ENCODE measurements at places on chromosomes 5 and 9.

- no peak overlapping the region for H3K4me3 ChIP-seq
- H3K27me3 ChIP-seq: peaks cover 73% of the 10 kb centered on the region
- H3K4me1 ChIP-seq: no peaks in the 10 kb centered on the region
- no peak for DNase-seq
Measured at GRCh38 chr5:82097-82496, 9.9 kb upstream of the PLEKHG4B start.

- H3K4me1 ChIP-seq: no peaks in the 10 kb centered on the region
- no peak overlapping the region for H3K4me3 ChIP-seq
- no peaks in the 10 kb centered on the region for H3K36me3 ChIP-seq
- no peaks in the 10 kb centered on the region for H3K27me3 ChIP-seq
Measured at GRCh38 chr5:147340941-147341340, 106.1 kb downstream of the STK32A start.

DNA sequence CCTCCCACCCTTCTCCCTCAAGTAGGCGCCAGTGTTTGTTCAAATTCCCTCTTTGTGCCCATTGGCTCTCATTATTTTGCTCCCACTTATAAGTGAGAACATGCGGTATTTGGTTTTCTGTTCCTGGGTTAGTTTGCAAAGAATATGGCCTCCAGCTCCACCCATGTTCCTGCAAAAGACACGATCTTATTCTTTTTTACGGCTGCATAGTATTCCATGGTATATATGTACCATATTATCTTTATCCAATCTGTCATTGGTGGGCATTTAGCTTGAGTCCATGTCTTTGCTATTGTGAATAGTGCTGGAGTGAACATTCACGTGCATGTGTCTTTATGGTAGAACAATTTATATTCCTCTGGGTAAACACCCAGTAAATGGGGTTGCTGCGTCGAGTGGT, 63.0 kb upstream of the OTULINL start:
- H3K4me3 ChIP-seq: no peak overlapping the region
- no peaks in the 10 kb centered on the region for H3K36me3 ChIP-seq
- H3K27ac ChIP-seq: no peak overlapping the region
- DNase-seq: no peak
- H3K4me1 ChIP-seq: no peaks in the 10 kb centered on the region
- H3K27me3 ChIP-seq: no peaks in the 10 kb centered on the region

- no peak overlapping the region for H3K4me3 ChIP-seq
- no peak for DNase-seq
- H3K27me3 ChIP-seq: no peaks in the 10 kb centered on the region
- no peaks in the 10 kb centered on the region for H3K36me3 ChIP-seq
- no peaks in the 10 kb centered on the region for H3K4me1 ChIP-seq
- no peak overlapping the region for H3K27ac ChIP-seq
Measured at GRCh38 chr5:98641671-98642070, 131.8 kb upstream of the RGMB start.

DNA sequence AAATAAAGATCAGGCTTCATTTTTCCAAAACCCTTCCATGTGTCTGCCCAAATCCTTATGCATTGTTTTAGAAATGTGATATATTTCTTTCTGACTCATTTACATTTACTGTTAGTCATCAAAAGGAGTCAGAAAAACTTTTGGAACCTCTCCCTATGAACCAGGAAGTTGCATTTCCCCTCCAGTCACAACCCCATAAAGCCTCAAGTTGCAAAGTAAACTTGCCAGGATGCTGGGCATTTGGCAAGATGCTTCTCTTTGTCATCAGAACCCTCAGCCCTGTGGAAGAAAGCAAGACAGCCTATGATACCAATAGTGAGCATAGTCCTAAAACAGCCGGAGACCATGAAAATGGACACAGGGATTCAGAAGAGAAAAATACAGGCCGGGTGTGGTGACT, 84.2 kb downstream of the MUSK start:
- peak overlapping the region; percentile 82 for H3K27ac ChIP-seq
- no peaks in the 10 kb centered on the region for H3K36me3 ChIP-seq
- H3K4me1 ChIP-seq: peaks cover 54% of the 10 kb centered on the region
- no peaks in the 10 kb centered on the region for H3K27me3 ChIP-seq
- H3K4me3 ChIP-seq: peak overlapping the region; percentile 2
- DNase-seq: peak; percentile 98

DNA sequence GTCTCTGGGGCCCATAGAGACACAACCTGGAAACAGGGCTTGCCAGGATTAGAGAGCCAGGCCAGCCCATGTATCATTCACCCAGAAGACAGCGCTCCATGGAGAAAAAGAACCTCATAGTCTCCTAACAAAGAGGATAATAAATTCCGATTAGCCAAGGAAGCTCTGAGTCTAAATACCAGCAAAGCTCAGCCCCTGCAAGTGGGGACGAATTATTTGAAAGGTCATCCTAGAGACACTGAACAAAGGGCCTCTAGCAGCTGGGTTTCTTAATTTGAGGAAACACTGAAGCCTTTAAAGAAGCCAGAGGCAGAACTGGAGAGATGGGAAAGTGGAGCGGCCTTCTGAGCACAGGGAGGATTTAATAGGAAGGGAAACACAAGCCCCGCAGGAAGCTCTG, 287.1 kb upstream of the ZNF462 start:
- no peak overlapping the region for H3K4me3 ChIP-seq
- DNase-seq: no peak
- no peaks in the 10 kb centered on the region for H3K27me3 ChIP-seq
- no peaks in the 10 kb centered on the region for H3K4me1 ChIP-seq

- no peak overlapping the region for H3K27ac ChIP-seq
- H3K4me3 ChIP-seq: no peak overlapping the region
- no peaks in the 10 kb centered on the region for H3K36me3 ChIP-seq
- H3K4me1 ChIP-seq: no peaks in the 10 kb centered on the region
- no peak for DNase-seq
- peaks cover 11% of the 10 kb centered on the region for H3K27me3 ChIP-seq
Measured at GRCh38 chr9:113654605-113655428, 191.3 kb downstream of the RGS3 start.

DNA sequence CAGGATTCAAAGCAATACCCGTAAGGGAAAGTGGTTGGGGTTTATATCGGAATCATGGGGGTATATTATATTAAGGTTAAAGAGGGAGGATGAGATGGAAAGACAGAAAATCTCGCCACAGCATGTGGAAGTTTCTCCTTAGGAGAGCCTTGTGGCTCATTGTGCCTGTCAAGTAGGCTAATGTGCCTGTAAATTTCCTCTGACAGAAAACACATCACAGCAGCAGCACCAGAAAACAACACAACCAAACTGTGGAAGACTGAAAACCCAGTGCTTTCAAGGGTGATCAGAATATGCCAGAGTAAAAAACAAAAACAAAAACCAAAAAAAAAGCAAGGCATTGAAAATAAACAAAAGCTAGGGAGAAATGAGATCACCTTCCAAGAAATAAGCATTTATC, 11.3 kb upstream of the MAN2A1 start:
- no peaks in the 10 kb centered on the region for H3K36me3 ChIP-seq
- DNase-seq: no peak
- no peaks in the 10 kb centered on the region for H3K27me3 ChIP-seq
- no peak overlapping the region for H3K27ac ChIP-seq
- H3K4me3 ChIP-seq: no peak overlapping the region

DNA sequence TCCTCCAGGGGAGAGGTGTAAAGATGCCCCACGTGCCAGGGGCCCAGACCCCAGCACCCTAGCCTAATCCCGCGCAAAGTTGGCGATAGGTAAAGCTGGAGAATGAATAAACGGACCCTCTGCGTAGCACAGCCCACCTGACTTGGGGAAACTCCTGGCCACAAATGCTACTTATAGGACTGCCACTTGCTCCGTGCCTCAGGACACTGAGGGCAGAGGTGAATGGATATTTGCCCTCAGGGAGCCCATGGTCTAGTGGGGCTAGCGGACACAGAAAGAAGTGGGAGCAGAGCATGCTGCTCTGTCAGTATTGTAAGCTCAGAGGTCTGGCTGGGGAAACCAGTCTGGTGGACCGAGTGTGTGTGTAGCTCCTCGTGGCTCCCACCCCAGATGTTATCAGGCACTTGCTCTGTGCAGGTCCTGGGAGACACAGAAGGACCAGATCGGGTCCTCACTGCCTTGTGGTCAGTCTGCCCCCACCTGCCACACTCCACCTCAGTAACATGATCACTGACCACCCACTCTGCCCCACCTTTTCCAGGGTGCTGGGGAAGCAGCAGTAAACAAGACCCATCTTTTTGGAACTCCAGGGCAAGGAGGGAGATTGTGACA, 841 bp downstream of the GRK6 start:
- H3K4me3 ChIP-seq: peak overlapping the region; percentile 89
- H3K27ac ChIP-seq: peak overlapping the region; percentile 99
- H3K4me1 ChIP-seq: peaks cover 25% of the 10 kb centered on the region
- H3K27me3 ChIP-seq: no peaks in the 10 kb centered on the region

DNA sequence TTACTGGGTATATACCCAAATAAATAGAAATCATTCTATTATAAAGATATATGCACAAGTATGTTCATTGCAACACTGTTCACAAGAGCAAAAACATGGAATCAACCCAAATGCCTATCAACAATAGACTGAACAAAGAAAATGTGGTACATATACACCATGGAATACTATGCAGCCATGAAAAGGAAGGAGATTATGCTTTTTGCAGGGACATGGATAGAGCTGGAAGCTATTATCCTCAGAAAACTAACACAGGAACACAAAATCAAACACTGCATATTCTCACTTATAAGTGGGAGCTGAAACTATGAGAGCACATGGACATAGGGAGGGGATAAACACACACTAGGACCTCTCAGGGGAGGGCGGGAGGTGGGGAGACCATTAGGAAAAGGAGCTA, 298.4 kb upstream of the CDH9 start:
- H3K27ac ChIP-seq: no peak overlapping the region
- H3K4me3 ChIP-seq: no peak overlapping the region
- DNase-seq: no peak

DNA sequence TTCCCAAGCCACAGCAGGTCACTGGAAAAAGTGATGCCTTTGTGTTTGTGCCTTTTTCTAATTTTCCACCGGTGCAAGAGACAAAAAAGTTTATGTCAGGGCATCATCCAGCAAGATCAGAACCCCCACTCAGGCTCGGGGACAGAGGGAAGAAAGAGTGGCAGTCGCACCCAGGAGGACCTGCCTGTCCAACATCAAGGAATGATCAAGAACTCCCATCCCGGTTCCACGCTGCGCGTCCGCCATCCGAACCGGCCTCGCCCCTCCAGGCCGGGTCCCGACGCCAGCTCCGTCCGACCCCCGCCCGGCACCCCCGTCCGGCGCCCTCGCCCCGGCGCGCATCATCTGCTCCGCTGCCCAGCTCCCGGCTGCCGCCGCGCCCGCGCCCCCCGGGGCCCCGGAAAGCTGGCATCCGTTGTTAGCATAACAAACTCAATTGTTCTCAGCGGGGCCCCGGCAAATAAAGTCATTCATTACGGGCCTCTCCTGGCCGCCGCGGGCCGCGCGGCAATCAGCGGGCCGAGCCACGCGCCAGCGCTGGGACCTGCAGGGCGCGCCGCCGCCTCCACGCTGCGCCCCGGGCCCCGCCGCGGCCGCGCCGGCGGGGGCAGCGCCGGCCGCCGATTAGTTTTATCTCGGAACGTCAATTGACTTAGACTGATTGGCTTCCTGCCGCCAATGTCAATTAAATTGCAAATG, 48.1 kb downstream of the PAX5 start:
- no peak overlapping the region for H3K4me3 ChIP-seq
- peaks cover 2% of the 10 kb centered on the region for H3K4me1 ChIP-seq
- peaks cover 66% of the 10 kb centered on the region for H3K27me3 ChIP-seq
- no peaks in the 10 kb centered on the region for H3K36me3 ChIP-seq
- no peak overlapping the region for H3K27ac ChIP-seq
- DNase-seq: no peak

DNA sequence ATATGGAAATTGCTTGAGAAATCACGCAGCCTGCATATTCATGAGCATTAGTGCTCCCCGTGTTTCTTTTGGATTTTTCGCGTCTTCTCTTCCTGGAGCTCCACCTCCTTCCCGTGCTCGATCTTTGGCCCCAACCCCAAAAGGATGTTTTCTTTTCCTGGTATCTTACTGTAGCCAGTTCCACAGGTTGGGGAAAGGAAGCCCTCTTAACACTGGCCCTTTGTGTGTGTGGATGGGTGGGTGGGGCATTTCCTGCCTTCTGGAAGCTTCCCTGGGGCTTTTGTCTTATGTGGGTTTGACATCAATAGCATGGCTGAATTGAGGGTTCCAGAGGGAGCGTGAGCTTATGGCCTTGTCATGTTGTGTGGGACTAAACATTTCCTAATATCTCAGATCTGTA, 21.9 kb downstream of the STXBP1 start:
- no peak for DNase-seq
- H3K27ac ChIP-seq: no peak overlapping the region
- no peak overlapping the region for H3K4me3 ChIP-seq

GRCh38 chr5:143933451-143933850, 121.5 kb downstream of the HMHB1 start:
- H3K27me3 ChIP-seq: no peaks in the 10 kb centered on the region
- DNase-seq: peak; percentile 84
- no peaks in the 10 kb centered on the region for H3K36me3 ChIP-seq
- H3K27ac ChIP-seq: peak overlapping the region; percentile 96

DNA sequence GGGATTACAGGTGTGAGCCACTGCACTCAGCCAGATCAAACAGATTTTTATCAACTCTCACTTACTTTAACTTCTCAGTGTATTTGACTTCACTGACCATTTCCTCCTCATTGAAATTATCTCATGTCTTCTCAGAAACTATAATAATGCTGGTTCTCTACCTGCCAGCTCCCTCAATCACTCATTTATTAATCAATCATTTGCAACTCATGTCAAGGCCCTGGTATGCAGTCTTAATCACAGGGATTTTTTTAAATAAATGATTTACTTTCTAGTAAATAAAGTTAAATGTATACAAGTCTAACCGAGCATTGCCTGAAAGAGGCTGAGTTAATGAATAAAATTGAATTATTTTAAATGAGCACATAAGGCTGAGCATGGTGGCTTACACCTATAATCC, 63.3 kb downstream of the PLPP1 start:
- H3K27ac ChIP-seq: no peak overlapping the region
- H3K4me3 ChIP-seq: no peak overlapping the region
- H3K36me3 ChIP-seq: no peaks in the 10 kb centered on the region
- no peaks in the 10 kb centered on the region for H3K27me3 ChIP-seq
- H3K4me1 ChIP-seq: no peaks in the 10 kb centered on the region
- no peak for DNase-seq

GRCh38 chr9:122334916-122335315, 35.9 kb upstream of the PTGS1 start:
- peaks cover 15% of the 10 kb centered on the region for H3K27me3 ChIP-seq
- no peak overlapping the region for H3K27ac ChIP-seq
- H3K4me3 ChIP-seq: no peak overlapping the region
- peaks cover 10% of the 10 kb centered on the region for H3K36me3 ChIP-seq
- peaks cover 5% of the 10 kb centered on the region for H3K4me1 ChIP-seq
- DNase-seq: peak; percentile 16

- no peaks in the 10 kb centered on the region for H3K36me3 ChIP-seq
- DNase-seq: no peak
- H3K4me1 ChIP-seq: no peaks in the 10 kb centered on the region
- H3K4me3 ChIP-seq: no peak within 1 kb of the TSS
Measured at GRCh38 chr9:122800066-122801060, at the start of gene OR1K1. Gene OR1K1 (plus strand): TSS chr9:122800123. CDS start chr9:122800123, 0 bp downstream.

DNA sequence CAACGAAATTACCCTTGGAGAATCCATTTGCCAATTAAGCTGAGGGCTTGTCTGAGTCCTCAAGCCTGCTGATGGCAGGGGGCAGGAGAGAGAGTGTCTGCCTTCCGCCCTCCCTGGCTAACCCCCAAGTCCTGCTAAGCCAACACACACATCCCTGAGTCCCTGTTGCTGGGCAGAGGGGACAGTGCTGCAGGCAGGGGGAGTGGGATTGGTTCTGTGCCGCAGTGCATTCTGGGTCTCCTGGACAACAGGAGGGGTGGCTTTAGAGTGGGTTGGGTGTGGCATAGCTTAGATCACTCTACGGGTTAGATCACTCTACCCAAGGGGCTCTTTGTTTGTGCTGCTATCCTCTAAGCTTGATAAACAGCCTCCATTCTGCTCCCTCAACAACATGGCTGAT, 427.7 kb downstream of the CDK5RAP2 start:
- H3K4me1 ChIP-seq: no peaks in the 10 kb centered on the region
- no peak overlapping the region for H3K27ac ChIP-seq
- no peaks in the 10 kb centered on the region for H3K27me3 ChIP-seq
